ENCODE measurements at places on chromosomes 1 and 21.

DNA sequence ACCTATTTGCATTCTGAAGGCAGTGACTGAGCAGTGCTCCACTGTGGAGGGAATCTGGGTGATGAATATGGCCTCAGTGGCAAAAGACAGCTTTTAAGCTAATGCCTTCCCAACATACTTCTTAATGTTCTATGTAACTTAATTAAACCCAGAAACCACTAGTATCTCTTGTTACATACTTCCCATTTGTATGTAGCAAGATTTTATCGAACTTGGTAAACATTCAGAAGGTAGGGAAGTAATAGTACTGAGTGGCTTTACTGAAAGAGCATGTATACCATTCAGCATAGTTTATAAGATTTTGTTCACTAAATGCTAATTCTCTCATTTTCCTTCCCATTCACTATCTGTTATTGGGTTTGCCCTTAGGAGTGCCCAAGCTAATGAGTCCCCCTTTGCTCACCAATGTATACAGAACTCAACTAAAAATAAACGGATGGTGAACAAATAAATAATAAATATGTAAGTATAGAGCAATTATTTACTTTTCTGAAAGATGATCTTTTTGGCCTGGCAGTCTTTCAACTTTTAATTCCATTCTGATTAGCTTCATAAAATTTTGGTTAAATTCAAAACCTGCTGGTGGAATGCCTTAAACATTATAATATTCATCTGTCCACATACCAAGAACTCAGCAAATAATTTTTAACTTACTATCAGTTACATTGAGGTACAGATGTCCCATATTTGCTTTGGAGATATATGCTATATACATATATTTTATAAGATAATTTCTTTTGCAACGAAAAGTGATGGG is 204.4 kb downstream of the APP start:
- no peak for DNase-seq

- DNase-seq, result no peak
Observed at GRCh38 chr1:150551784-150552127, 2.5 kb downstream of the ADAMTSL4 start.

GRCh38 chr21:14603202-14603601 is 57.1 kb upstream of the SAMSN1 start:
- DNase-seq, result no peak

- no peak for DNase-seq
Observed at GRCh38 chr1:70556541-70556940, 145.5 kb downstream of the CTH start.

DNA sequence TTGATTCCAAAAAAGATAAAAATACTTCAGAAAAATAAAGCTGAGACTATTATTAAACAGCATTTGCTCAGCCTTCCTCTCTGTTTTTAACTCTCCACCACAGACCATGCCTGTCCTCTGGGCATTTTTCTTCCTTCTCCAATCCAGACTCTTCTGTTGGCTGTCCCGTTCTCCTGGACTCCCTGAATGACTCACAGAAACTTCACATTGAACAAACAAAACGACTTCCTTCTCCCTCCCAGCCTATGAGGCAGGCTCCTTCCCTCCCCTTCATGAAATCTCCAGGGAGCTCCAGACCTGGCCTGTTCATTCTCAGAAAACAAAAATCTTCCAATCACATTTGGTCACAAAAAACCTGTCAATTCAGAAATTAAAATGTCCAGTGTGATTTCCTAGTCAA is 421.3 kb downstream of the NPHP4 start:
- DNase-seq, result no peak

- DNase-seq, result no peak
Observed at GRCh38 chr1:201326710-201327109, 43.4 kb downstream of the PKP1 start.

GRCh38 chr1:95002164-95002539 is 70.6 kb downstream of the ALG14 start:
- DNase-seq, result no peak

DNA sequence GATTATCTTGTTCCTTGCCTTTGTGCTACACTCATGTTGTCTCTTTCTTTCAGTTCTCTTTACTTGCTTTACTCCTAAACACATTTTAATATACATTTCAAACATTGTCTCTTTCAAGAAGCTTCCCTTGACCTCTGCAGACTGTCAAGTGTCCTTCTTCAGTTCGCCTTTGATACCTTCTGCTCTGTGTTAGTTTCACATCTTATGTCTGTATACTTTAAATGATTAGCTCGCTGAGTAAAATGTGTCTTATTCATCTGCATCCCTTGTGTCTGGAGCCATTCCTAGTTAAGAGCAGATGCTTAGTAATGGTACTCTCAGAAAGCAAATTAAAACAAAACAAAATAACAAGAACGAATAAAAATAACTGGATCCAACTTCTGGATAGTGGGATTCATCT is 303.3 kb downstream of the S1PR1 start:
- no peak for DNase-seq

GRCh38 chr1:4463631-4464030 is 190.8 kb upstream of the AJAP1 start:
- DNase-seq, result no peak
